ENCODE measurements at places on chromosomes 11 and 22.
A peak's percentile ranks its signal among the peaks of the same experiment; 100 is the strongest.

- no peak for ATAC-seq
Observed at GRCh38 chr11:59480359-59480758, 7.2 kb downstream of the OR4D10 start.

DNA sequence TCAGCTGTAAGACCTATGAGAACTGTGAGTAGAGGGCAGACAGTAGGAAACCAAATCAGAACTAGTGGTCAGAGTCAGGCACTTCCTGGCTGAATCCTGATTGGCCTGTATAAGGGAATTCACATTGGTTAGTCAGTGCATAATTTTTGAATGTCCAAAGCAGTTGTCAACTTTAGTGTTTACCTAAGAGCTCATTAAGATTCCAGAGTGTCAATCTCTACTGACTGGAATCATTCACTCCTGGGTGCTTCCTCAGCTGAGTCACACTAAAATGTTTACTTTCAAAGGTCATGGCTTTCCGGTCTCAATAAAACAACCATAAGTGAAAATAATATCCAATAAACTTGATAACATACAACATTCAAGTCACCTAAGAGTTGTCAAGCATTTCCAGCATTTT, 306.1 kb downstream of the C11orf87 start:
- no peak for ATAC-seq

DNA sequence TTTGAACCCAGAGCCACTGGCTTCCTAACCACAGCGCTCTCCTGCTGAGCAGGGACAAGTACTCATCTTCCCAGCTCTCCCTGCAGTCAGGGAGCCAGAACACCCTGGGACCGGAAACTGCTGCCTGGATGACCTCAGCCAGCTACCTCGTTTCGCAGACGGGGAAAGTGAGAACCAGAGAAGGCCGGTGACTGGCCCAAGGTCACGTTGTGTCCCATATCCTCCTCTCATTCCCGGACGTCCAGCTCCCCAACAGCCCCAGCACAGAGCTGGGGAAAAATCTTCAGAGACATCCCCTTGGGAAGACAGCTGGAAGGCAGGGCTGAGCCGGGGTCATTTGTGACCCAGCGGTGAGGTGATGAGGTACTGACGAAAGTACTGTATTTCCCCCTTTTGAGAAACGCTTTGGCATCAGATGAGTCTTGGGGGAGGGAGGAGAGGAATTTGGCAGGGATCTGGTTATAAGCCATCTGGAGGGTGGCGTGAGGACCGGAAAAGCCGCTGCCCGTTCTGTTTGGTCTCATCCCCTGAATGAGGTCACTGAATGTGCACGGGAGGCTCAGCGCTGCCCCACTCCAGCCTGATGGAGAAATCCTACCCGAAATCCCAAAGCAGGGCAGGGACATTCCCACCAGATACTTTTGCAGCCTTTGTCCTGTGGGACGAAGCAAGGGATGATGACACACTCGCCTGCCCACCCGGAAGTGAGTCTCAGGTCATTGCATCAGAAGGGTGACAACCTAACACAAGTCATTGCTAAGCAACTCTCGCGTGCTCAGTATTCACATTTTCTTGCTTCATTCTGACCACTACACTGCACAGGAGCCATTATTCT, 41.1 kb downstream of the LIF start:
- peak; percentile 50 for ATAC-seq

DNA sequence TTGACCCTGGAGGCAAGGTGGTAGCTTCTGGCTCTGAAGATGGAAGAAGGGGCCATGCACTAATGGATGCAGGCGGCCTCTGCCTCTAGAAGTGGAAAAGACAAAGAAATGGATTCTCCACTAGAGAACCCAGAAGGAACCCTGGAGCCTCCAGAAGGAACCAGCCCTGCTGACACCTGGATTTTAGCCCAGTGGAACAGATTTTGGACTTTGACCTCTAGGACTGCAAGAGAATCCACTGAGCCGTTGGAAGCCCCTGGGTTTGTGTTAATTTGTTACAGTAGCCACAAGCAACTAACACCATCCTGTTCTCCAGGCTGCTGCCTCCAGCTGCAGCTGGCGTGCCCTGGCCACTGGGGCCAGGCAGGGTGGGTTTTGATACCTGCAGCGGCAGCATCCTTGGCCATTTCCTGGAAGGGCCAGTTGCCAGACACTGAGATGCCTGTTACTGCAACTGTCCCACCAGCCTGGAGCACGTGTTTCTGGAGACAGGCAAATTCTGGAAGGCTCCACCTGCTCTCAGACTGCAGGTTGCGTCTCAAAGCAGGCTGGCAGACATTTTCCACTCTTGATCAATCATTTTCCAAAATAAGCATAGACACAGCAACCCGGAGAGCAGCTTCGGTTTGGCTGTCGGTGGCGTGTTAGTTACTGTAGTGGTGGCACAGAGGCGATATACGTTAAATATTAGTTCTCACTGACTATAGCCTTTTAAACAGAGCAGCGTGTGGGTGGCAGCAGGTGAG, 76.8 kb upstream of the PARVG start:
- ATAC-seq = no peak

DNA sequence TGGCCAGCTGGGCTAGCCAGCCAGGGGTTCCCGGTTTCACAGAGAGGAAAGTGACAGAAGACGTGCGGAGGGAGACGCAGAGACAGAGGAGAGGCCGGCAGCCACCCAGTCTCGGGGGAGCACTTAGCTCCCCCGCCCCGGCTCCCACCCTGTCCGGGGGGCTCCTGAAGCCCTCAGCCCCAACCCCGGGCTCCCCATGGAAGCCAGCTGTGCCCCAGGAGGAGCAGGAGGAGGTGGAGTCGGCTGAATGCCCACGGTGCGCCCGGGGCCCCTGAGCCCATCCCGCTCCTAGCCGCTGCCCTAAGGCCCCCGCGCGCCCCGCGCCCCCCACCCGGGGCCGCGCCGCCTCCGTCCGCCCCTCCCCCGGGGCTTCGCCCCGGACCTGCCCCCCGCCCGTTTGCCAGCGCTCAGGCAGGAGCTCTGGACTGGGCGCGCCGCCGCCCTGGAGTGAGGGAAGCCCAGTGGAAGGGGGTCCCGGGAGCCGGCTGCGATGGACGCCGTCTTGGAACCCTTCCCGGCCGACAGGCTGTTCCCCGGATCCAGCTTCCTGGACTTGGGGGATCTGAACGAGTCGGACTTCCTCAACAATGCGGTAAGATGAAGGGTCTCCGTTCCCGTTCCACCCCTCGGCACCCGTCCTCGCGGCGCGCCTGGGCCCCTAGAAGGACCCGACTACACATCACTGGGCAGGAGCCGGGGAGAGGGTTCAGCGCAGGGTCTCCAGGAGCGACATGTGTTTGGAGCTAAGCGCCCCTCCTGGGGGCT, at the start of gene CREB3L1:
Gene CREB3L1 (plus strand): TSS at position 41 of the 765 bp plus-strand sequence. CDS start 450 bp downstream, at position 491.
- ATAC-seq = peak; percentile 44

GRCh38 chr11:34397120-34397519, 39.3 kb upstream of the ABTB2 start:
- no peak for ATAC-seq

DNA sequence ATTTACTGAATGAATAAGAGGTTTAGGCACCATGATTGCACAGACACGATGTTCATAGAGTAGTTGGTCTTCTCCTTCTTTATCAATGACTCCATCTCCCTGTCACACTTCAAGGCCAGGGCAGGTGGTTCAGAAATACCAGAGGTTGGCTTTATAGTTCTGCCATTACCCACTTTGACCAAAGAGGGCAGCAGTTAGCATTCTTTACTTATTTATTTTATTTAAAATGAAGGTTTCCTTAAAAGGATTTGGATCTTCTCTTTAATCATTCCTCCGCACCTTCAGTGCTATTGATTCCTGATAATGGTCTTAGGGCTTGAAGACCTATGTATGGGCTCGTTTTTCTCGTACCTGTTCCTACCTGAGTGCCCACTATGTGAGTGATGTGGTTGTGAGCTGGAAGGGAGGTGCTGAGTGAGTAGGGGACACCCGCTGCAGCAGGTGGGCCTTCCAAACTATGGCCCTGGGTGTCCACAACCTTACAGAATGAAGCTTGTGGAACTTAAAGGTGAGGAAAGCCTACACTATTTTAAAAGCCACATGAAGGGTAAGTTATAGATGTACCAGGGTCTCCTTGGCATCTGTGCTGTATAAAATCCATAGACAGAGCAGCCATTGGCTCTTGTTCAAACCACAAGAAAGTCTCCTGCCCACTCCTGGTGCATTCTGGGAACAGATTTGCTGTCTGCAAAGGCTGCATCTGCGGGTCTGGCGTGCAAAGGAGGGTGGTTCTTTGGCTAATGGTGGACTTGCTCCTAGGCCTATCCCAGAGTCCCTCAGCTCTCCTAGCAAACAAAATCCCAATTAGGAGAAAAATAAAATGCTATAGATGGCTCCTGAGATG, 35.0 kb downstream of the TIMP3 start:
- 0 out of 3 replicates have a peak, but pooled peaks have one; percentile 34 for ATAC-seq

Measured in SK-N-SH treated with all-trans-retinoic acid at 6 μM for 48 hours (cell line).